ENCODE measurements at places on chromosomes 12 and 14. TPM values are rescaled to one million over a fixed set of nuclear protein-coding genes. Genes with fewer than 3 reads are reported as not detected.

- no peak for DNase-seq
- H3K4me1 ChIP-seq = no peaks in the 10 kb centered on the region
- H3K27ac ChIP-seq = no peak overlapping the region
- H3K36me3 ChIP-seq = peaks cover 18% of the 10 kb centered on the region
- H3K27me3 ChIP-seq = no peaks in the 10 kb centered on the region
- no peak overlapping the region for H3K4me3 ChIP-seq
Observed at GRCh38 chr14:101320396-101320795, 240.9 kb upstream of the DIO3 start.

GRCh38 chr14:45201905-45202304 lies 51.1 kb downstream of the MIS18BP1 start:
- DNase-seq = peak; percentile 44
- no peaks in the 10 kb centered on the region for H3K4me1 ChIP-seq
- no peaks in the 10 kb centered on the region for H3K27me3 ChIP-seq

DNA sequence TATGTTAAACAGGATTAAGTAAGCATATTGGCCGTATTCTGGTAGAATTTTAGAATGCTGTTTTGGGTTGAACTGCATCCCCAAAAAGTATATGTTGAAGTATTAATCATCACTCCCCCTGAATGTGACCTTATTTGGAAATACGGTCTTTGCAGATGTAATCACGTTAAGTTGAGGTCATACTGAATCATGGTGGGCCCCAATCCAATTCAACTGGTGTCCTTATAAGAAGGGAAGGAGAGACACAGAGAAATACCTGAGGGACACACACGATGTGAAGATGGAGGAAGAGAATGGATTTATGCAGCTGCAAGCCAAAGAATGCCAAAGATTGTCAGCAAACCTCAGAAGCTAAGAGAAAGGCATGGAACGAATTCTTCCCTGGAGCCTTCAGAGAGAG lies 268.6 kb downstream of the ITPR2 start:
- H3K36me3 ChIP-seq = no peaks in the 10 kb centered on the region
- no peaks in the 10 kb centered on the region for H3K27me3 ChIP-seq
- H3K27ac ChIP-seq = no peak overlapping the region

DNA sequence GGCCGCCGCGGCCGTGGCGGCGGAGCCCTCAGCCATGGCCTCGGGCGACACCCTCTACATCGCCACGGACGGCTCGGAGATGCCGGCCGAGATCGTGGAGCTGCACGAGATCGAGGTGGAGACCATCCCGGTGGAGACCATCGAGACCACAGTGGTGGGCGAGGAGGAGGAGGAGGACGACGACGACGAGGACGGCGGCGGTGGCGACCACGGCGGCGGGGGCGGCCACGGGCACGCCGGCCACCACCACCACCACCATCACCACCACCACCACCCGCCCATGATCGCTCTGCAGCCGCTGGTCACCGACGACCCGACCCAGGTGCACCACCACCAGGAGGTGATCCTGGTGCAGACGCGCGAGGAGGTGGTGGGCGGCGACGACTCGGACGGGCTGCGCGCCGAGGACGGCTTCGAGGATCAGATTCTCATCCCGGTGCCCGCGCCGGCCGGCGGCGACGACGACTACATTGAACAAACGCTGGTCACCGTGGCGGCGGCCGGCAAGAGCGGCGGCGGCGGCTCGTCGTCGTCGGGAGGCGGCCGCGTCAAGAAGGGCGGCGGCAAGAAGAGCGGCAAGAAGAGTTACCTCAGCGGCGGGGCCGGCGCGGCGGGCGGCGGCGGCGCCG lies 381 bp downstream of the YY1 start:
- H3K4me1 ChIP-seq = no peaks in the 10 kb centered on the region
- peaks cover 19% of the 10 kb centered on the region for H3K36me3 ChIP-seq
- DNase-seq = no peak
- H3K27me3 ChIP-seq = no peaks in the 10 kb centered on the region
- peak overlapping the region; percentile 82 for H3K4me3 ChIP-seq

- no peak overlapping the region for H3K27ac ChIP-seq
- no peaks in the 10 kb centered on the region for H3K27me3 ChIP-seq
- no peak overlapping the region for H3K4me3 ChIP-seq
- no peaks in the 10 kb centered on the region for H3K36me3 ChIP-seq
- no peaks in the 10 kb centered on the region for H3K4me1 ChIP-seq
- DNase-seq = no peak
Observed at GRCh38 chr14:26191123-26191522, 406.7 kb downstream of the NOVA1 start.

- peak; percentile 44 for DNase-seq
- H3K36me3 ChIP-seq = no peaks in the 10 kb centered on the region
- H3K4me3 ChIP-seq = no peak overlapping the region
- no peaks in the 10 kb centered on the region for H3K4me1 ChIP-seq
- H3K27me3 ChIP-seq = no peaks in the 10 kb centered on the region
Observed at GRCh38 chr12:67388331-67389138, 119.4 kb downstream of the CAND1 start.

- no peaks in the 10 kb centered on the region for H3K4me1 ChIP-seq
- peak overlapping the region; percentile 81 for H3K4me3 ChIP-seq
- peaks cover 4% of the 10 kb centered on the region for H3K27me3 ChIP-seq
- peak; percentile 100 for DNase-seq
- peaks cover 4% of the 10 kb centered on the region for H3K36me3 ChIP-seq
- peak overlapping the region; percentile 50 for H3K27ac ChIP-seq
Observed at GRCh38 chr12:48197971-48198671, 5.0 kb downstream of the OR10AD1 start.

Gene TOMM20L
- total RNA-seq = not detected

Gene LHX5
- total RNA-seq = 2.1 TPM

Gene LMNTD1
- not detected for total RNA-seq

Measured in H9 (cell line).